ENCODE measurements at places on chromosomes 2 and 18.

DNA sequence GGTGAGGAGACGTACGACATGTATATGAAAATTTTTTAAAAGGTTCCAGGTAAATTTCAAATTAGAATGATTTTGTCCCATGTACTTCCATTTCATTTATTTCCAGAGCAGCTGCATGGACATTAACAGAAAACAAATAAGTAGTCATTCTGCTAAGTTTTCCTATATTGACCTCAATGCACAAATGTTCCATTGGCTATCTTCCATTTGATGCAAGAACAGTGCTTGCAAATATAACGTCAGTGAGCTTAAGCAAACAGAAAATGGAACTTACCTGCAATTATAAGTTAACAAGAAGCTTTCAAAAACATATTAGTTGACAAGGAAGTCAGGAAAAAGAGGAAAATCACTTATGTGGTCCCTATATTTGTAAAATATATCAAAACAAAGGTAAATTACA lies 16.6 kb downstream of the PAIP2B start:
- no peak for DNase-seq

- DNase-seq = no peak
These were observed 133.9 kb upstream of the CTAGE1 start for GRCh38 chr18:22551536-22552151.

GRCh38 chr2:236711440-236711839 lies 141.8 kb downstream of the ACKR3 start:
- no peak for DNase-seq

GRCh38 chr2:99636144-99637034 lies 146.6 kb upstream of the REV1 start:
- no peak for DNase-seq

DNA sequence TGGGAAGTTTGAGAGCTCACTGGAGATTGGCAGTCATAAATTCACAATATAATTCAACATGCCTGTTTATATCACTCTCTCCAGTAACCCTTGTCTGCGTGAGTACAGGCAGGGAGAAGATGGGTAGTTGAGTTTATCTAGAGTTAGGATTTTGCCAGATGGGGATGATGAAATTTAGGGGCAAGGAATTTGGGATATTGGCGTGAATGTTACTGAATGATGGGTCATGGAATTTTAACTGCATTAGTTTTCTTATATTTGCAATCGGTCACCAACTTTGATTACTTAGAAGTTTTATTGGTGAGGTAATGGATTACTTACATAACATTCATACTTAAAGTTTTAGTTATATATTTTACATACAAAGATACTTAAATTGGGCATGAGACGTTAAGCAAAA lies 35.1 kb downstream of the SANBR start:
- DNase-seq = no peak

- DNase-seq = no peak
These were observed 34.9 kb upstream of the LCLAT1 start for GRCh38 chr2:30412047-30412683.

DNA sequence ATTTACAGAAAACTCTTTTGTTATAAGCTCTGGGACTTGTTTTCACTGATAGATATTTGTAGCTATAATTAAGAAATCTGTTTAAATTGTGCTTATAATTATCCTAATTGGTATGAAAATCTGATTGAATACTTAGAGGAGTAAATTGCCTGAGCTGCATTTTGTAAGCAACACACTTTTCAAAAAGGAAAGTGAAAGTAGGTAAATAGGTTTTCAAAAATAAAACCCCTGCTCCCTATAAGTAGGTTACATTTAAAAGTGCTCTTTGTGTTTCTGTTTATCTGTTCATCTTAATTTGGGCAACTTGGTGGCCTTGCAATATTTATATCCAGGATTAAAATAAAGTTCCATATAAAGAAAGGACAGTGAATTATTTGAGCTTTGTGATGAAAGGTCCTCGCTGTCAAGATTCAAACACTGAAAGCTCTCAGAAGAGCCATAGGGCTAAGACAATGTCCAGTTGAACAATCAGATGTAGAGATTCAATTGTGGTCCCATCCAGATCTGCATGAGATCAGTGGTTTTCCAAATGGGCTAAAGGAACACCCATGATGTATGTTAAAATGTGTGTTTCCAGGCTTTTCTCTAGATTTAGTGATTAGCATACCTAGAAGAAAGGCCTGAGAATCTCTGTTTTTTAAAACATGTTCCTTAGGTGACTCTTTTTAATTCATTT lies 371.6 kb downstream of the RPRM start:
- no peak for DNase-seq

GRCh38 chr2:25168256-25169072 lies at the start of gene POMC:
Gene POMC, minus strand, starts transcription at chr2:25168580. Its CDS starts 3,808 bp downstream, at chr2:25164772.
- DNase-seq = no peak

- no peak for DNase-seq
These were observed 93.5 kb downstream of the UBE2E3 start for GRCh38 chr2:181073896-181074295.

- no peak for DNase-seq
These were observed 1.3 kb downstream of the NETO1 start for GRCh38 chr18:72866442-72866900.

DNA sequence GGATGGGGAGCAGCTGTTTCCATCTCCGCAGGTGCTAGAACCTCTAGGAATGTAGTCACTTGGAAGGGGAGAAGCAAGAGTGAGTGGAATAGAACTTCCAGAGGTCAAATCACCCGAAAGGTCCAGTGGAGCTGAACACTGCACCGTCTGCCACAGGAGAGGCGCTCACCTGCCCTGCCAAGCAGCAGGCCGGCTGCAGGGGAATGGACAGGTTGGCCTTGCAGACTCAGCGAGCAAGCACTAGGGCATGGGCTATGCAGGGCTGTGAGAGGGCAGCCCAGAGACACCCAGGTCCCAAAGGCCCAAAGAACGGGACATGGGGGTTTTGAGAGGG lies 214.2 kb downstream of the TNS1 start:
- DNase-seq = no peak

DNA sequence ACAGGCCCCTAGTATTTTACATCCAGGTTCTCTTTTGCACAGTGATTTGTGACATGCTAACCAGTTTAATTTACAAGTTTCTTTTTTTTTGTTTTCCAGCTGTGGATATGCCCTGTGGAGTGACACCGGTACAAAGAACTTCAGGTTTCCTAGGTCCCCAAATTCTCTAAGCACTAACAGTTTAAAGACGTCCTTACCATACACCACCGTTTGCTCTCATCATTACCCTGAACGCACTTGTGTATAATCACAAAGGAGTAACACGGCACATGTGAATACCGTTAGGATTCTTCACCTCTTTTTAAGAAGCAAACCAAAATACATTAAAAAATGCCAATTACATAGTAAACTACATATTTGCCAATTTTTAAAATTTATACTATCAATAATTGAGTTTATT lies 853 bp downstream of the LANCL1 start:
- DNase-seq = no peak

GRCh38 chr2:86256982-86257381 lies 57.7 kb downstream of the MRPL35 start:
- no peak for DNase-seq

DNA sequence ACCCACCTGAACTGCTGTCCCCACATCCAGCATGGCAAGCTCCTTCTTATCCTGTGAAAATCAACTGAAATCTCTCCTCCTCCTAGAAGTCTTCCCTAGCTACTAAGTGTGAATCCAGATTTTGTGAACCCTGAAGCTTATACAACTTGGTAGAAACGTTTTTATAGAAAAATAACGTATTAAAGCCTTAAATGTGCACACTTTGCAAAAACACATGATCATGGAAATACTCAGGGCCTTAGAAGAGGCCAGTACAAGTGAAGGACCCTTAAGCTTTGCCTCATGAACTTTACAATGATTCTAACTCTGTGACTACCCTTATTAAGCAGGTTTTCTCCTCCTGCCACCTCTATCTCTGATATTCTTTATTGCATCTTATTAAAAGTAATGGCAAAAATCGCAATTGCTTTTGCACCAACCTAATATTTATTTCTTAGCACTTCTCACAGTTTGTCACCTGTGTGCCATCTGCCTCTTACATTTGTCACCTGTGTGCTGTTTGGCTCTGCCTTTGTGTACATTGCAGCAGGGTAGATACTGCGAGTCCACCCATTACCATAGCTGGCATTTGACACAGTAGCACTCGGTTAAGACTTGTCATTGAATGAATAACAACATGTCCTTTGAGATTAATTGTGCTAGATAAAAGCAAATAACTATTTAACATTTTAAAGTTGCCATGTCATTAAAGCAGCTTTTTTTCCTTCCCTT lies 42.2 kb downstream of the FRZB start:
- no peak for DNase-seq

DNA sequence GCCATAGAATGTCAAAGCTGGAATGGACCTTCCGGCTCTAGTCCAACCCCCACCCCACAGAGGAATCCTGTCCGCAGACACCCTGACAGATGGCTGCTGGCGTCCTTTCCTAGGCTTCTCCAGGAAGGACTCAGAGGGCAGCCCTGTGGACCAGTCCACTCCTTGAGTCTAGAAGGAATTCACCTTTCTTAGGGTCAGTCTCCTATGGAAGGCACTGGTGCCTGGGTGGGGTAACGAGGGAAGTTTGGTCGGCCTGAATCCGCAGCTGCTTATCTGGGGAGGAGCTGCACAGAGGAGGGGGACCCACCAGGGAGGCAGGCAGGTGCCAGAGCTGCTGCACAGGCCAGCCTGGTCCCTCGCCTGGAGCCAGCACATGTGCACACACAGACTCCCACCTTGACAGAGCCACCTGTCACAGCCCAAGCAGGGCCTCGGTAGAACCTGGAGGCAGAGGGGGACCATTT lies 2.5 kb downstream of the DNMT3A start:
- DNase-seq = no peak

DNA sequence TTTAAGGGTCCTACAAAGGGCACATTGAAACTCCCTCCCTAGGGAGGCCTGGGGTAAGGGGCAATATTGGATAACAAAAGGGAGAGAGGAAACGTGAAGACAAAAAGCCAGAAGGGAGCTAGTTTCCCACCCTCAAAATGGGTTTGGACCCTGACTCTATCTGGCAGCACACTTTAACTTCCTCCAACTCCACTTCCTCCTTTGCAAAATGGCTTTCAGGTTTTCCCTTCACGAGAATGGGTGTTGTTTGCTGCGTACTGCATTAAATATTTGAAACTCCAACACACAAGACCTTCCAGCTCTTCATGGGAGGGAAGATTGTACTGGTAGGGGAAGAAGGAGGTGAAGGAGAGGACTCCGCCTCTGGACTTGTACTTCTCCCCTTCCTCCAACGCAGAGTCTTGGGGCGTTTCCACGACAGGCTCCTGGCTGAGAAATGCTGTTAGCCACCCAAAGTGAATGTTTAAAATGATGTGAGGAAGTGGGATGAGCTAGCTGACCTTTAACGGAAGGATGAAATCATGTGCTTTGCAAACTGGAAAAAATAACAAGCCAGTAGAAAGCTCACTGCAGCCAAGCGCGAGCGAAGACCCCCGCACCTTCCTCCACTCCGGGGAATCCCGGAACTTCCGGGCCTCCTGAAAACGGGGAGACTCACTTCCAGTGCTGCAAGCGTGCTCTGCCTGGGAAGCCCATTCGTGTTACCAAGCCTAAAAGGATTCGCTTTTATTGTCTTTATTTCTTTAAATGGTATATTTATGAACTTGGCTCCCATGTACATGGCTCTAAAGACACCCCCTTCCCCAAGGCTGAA lies 85.6 kb downstream of the VIT start:
- DNase-seq = no peak

All from naive thymus-derived CD4-positive, alpha-beta T cell (primary cell).